Fibroblast of lung (primary cell): ENCODE measurements at places on chromosomes 5 and 9. TPM values are rescaled to one million over a fixed set of nuclear protein-coding genes. Genes with fewer than 3 reads are reported as not detected.

SERF1B gene
- 14.6 and 19.8 TPM in 2 replicates for total RNA-seq

LCN2 gene
- not detected in 2 replicates for total RNA-seq

BTNL9 gene
- total RNA-seq: not detected in 2 replicates

DNA sequence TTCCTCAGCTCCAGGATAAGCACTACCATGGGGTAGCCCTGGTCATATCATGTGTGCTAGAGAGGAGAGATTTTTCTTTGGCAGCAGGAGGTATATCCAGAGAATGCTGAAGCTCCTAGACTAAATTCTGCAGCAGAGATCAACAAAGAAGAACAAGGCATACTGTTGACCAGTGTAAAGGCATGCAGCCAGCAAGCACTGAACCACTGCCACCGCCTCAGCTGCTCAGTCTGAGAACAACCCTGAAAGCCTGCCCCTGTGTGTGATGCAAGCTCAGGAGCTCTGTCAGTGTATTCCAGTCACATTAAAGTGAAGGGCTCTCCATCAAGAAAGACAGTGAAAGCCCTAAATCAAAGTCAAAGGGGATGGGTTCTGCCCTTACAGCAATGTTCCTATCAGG, 439.5 kb upstream of the CD180 start:
- no peaks in the 10 kb centered on the region for H3K4me1 ChIP-seq
- H3K4me3 ChIP-seq: no peak overlapping the region
- H3K36me3 ChIP-seq: no peaks in the 10 kb centered on the region
- peak; percentile 49 for DNase-seq
- no peaks in the 10 kb centered on the region for H3K27me3 ChIP-seq

DNA sequence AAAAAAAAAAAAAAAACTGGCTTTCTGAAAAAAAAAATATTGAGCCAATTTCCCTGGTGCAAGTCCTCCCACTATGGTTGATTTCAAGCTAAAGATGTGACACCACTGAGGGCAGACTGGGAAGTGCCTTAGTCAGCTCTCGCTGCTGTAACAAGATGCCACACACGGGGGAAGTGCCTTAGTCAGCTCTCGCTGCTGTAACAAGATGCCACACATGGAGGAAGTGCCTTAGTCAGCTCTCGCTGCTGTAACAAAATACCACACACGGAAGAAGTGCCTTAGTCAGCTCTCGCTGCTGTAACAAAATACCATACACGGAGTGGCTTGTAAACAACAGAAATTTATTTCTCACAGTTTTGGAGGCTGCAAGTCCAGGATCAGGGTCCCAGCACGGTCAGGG, 23.4 kb downstream of the BTNL9 start:
- H3K36me3 ChIP-seq: no peaks in the 10 kb centered on the region
- no peak overlapping the region for H3K4me3 ChIP-seq
- peaks cover 11% of the 10 kb centered on the region for H3K27me3 ChIP-seq
- DNase-seq: no peak
